ENCODE measurements at places on chromosomes 7 and 10.

DNA sequence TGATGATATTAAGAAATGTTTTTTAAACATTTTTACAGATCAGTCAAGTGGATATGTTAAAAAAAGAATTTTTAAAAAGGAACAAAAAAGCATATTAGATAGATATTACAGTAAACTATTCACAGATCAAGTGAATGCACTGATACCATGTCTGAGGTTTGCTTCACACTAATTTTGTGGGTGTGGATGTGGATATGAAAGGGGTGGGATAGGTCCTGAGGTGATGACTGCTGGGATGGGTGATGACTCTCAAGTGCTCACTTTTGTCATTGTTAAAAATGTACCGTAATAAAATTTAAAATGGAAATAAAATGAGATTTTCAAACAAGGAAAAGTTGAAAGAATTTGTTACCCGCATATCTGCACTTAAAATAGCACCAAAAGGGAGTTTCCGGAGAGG, 54.1 kb downstream of the AGMO start:
- no peak for DNase-seq

- no peak for DNase-seq
Measured at GRCh38 chr10:111103196-111103840, 26.5 kb downstream of the ADRA2A start.

GRCh38 chr10:42970451-42971250, 106.2 kb upstream of the RET start:
- no peak for DNase-seq

DNA sequence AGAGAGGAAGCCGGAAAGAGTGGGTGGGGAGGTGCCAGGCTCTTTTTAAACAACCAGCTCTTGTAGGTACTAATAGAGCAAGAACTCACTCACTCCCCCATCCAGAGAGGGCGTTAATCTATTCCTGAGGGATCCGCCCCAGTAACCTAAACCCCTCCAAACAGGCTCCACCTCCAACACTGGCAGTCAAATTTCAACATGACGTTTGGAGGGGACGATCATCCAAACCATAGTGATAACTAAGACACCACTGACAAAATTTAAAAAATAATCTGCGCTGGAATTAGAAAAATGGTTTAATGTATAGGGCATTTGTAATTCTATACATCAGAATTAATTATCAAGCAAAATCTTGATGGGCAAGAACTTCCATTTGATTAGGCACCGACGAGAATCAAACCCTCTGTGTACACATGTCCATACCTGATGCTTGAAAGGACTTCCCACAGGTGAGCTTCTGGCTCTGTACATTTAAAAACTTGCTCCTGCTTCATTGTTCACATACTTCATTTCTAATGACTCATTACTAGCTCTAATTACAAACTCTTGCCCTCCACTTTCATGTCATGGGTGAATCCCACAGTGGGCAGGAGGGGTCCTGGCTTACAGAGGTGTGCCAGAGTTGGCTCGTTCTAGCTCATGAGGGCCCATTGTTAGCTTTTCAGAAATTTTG, 20.6 kb upstream of the KDM7A start:
- no peak for DNase-seq

DNA sequence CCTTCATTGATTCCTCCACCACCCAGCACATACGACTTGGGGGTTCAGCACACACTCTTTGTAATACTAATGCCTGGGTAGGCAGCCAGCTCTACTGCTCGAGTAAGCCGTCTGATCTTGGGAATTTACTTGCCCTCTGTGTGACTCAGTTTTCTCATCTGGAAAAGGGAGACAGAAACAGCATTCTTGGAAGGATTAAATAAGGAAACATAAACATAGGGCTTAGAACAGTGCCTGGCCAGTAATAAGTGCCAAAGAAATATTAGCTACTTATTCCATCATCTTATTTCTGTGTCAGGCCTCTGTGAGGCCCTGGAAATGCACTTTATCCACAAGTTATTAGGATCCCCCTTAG, 130.1 kb downstream of the TNS3 start:
- DNase-seq: no peak

DNA sequence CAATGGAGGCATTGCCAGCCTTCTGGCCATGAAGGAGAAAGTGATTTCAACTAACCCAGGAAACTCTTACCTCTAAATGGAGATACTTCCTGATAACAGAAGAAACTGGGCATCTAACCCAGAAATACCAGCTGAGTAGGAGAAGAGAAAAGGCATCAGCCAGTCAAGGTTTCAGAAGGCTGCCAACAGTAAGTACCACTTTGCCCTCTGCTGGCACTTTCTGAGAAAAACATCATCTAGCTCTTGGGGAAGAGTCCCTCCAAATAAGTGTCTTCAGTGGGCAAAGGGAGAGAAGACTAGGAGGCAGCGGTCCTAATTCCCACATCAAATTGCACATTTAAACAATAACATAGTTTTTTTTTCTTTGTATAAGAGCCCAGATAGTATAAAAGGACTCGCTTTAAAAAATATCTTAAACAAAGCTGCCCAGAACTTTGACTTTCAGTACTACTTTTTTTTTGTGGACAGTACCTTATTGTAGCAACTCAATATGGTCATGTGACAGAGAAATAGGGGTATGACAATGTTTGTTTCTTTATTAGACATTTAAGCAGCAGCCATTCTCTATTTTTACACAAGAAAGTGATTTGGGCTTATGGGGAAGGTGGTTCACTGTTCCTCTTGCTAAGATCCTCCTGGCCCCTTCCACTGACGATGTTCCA, 157.3 kb downstream of the CTTNBP2 start:
- no peak for DNase-seq

DNA sequence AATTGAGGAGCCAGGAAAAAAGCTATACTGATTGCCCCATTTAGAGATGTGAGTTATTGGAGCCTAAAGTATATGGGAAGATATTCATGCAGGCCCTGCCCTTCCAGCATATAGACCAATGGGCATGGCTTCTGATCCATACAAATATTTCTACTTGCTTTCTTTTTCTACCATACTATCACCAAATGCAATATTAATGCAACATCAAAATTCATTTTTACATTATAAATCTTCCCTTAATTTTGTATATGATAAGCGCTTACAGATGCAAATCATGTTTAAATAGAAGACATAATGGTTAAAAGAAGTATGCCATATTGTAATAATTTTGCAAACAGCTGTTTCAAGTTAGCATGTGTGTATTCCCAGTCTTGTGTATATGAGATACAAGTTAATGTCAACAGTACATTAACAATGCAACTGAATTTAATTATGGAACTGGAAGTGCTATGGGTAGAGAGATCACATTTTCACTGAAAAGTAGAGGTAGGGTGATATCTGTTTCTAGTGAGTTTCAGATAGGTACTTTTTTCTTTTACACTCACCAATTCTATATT, 24.6 kb upstream of the WNT16 start:
- no peak for DNase-seq

- DNase-seq: no peak
Measured at GRCh38 chr7:53306846-53307245, 271.4 kb downstream of the POM121L12 start.

Data from activated CD8-positive, alpha-beta memory T cell treated with anti-CD3 and anti-CD28 coated beads for 1 hour (primary cell).